Activated CD4-positive, alpha-beta T cell treated with anti-CD3 and anti-CD28 coated beads, Interleukin-10, Interleukin-2, amounts not matched to agents 100 ng/mL and 50 ng/mL, durations not matched to agents 16 hours and 8 hours (primary cell): ENCODE measurements at places on chromosomes 11 and 22.

DNA sequence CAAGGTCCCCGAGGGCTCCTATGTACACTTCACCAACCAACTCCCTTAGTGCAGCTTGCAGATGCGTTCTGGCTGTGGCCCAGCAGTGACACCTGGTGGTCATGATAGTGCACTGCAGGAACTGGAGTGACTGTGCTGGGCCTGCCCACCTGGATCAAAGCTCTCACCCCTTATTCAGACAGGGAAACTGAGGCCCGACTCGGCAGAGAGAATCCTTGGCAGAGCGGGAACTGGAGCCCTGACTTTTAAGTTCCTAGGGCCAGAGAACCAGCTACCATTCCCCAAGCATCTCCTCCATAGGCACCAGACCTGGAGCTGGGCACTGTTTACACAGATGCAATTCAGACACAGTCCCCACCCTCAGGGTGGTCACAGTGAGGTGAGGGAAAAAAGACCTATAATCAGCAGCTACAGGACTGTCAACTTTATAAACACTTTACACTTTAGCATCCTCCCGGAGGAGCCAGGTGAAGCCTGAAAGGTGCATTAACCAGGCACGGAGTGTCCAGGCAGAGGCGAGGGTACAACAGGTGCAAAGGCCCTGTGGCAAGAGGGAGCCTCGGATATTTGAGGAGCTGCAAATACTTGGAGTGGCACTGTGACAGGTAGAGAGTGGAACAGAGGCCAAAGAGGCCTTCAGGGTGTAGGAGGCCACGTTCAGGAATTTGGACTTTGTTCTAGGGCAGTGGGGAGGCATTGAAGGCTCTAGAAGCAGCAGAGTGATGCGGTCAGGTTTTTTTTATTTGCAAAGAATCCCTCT, 22.0 kb downstream of the RHBDD3 start:
- peak; percentile 76 for DNase-seq

GRCh38 chr11:66345316-66345649, 379 bp upstream of the BRMS1 start:
- no peak for DNase-seq

DNA sequence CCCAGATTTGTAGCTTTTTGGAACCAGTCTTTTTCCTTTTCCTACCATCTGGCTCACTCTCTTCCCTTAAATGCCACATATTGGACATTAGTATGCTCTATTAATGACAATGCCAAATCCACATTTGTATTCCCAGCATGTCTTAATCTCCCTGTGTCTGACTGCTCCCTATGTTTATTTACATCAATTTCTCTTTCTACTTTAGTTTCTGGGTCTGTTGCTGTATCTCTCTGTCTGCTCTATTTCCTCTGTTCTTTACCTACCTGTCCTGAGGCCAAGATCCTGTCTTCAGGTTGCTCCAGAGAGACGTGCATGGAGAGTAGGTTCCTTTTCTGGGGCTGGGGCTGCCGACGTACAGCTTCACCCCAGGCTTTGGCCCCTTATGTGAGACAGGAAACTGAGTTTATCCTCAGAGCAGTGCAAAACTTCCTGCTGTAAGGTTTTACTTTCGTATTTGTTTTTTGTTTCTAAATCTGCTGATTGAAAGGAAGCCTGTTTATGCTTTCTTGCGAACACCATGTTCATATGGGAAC, 25.6 kb downstream of the OR2AG2 start:
- peak; percentile 77 for DNase-seq

DNA sequence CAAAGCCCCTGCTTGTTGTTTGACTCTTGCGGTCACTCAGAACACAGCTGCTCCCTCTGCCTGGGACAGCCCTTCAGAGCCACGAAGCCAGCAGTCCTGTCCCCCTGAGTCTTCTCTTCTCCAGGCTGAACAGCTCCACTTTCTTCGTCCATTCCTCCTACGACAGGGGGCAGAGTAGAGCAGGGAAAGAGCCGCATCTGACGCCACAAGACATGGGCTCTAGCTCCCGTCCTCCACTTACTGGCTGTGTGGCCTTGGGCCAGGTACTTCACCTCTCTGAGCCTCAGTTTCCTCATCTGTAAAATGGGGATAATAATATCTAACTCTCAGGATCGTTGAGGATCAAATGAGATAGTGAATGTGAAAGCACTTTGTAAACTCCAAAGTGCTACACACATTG, 29.9 kb downstream of the CHRDL2 start:
- peak; percentile 11 for DNase-seq

GRCh38 chr22:44893731-44894080, 116.1 kb downstream of the PHF21B start:
- DNase-seq = no peak

DNA sequence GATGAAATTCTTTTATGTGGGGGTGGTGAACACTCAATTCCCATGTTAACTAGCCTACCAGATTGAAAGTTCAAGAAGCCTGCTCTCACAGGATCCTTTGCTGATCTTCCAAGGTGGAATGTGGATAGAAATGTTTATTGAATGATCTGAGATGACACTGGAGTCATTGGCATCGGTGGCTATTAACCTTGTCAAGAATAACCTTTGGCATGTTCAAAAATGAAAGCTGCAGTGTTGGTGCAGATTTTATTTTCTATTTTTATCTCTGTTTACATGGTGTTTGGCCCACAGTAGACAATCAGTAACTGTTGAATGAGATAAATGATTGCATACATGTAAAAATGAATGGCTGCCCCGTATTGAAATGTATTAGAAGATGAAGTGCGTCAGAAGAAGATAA, 19.0 kb downstream of the MCAM start:
- no peak for DNase-seq

GRCh38 chr11:58730507-58731089, 1.1 kb downstream of the GLYAT start:
- DNase-seq = no peak

DNA sequence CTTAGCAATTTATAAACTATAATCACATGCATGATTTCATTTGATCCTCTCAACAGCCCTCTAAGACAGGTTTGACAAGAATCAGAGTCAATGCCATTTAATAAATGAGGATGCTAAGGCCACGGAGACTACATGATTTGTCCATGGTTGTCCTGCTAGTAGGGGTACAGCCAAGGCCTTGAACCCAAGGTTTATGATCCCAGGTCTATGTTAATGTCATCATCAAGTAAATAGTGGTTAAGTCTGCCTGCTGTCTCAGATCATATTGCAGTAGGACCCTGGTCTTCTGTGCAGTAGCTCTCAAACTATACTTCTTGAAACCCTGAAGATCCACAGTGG, 17.7 kb upstream of the SYTL2 start:
- DNase-seq = no peak

- no peak for DNase-seq
Measured at GRCh38 chr11:81211050-81211449, 1522.6 kb downstream of the FAM181B start.

GRCh38 chr11:47332303-47332711, 20.2 kb downstream of the MYBPC3 start:
- DNase-seq = no peak

DNA sequence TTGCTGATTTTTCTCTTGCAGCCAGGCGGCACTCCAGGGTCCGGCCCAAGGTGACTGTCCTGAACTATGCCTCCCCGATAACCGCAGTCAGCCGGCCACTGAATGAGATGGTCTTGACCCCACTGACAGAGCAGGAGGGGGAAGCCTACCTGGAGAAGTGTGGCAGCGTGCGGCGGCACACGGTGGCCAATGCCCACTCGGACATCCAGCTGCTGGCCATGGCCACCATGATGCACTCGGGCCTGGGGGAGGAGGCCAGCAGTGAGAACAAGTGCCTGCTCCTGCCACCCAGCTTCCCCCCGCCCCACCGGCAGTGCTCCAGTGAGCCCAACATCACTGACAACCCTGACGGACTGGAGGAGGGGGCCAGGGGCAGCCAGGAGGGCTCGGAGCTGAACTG, 47.8 kb downstream of the TRAF6 start:
- DNase-seq = no peak

DNA sequence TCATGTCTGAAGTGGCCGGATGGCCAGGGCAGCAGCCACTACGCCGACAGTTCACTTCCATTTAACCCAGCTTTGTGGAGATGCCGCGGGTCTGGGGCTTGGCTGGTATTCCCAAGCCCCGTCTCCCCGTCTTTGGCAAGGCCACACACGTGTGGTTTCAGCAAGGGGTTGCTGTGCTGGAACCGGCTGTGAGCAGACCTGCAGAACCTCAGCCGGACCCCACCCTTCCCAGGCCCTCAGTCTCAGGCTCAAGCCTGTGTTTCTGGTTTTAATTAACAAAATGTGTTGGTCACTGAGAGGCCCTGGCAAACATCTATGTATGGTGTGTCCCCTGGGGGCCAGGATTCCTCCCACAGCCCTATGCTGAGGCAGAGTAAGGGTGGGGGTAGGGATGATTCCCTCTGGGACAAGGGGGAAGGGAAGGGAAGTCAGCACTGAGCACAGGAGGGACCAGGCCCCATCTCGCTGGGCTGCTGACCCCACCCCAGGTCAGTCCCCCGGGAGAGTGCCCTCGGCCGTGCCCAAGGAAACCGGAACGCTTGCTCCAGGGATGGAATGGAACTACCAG, 9.3 kb downstream of the OSBPL5 start:
- no peak for DNase-seq

DNA sequence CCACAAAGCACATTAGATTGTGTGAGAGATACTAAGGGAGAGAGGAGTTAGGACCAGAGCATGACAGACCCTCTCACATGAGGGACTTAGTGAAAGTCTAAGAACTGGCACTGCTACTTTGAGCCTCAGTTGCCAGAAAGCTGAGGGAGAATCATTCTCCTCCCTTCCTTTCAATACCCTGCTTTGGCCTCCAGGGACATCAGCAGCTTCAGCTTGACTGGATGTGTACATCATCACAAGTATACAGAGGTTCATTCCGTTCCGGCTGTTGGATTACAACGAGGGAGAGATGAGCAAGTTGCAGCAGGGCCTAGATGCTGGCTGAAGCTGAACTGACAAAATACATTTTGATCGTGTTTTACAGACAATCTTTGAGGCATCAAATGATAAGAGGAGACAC, 15.7 kb upstream of the ANO5 start:
- no peak for DNase-seq

DNA sequence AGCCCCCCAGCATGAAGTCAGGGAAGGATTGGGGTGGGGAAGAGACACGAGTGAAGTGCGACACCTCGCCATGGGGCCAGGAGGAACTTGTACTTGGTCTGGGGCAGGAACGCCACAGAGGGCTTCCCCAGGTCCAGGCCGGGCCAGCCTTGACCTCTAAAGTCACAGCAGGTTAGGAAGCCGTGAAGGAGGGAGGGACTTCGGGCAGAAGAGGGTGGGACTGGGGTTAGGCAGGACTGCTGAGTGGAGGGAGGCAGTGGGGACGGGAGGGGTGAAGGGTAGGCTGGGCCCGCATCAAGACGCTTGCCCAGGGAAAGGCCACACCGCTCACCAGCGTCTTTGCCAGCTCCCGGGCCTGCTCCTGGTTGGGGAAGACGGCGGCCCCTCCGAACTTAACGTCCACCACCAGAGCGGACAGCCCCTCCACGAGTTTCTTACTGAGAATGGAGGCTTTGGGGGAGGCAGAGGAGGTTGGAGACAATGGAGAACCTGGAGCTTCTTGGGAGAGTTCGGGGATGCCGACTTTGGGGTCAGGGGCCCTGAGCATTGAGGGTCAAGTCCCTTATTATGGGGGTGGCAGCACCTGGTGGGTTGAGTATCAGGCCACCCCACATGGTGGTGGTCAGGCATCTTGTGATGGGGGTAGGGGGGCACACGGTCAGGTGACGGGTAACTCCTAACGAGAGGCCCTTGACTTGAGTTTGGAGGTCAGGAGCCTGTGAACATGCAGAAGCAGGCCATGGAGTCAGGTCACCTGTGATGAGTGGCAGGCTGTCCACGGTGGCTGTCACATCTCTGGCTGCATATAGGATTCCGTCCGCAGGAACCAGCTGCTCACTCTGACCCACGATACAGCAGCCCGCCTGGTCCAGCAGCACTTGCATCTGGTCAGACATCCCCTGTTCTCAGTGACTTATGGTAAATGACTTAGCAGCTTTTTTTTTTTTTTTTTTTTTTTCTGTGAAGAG, 1.7 kb upstream of the SCO2 start:
- DNase-seq = peak; percentile 83

GRCh38 chr11:48129697-48130395, 86.8 kb upstream of the OR4B1 start:
- no peak for DNase-seq

GRCh38 chr11:102234779-102235439, 82.4 kb upstream of the BIRC3 start:
- DNase-seq = no peak

DNA sequence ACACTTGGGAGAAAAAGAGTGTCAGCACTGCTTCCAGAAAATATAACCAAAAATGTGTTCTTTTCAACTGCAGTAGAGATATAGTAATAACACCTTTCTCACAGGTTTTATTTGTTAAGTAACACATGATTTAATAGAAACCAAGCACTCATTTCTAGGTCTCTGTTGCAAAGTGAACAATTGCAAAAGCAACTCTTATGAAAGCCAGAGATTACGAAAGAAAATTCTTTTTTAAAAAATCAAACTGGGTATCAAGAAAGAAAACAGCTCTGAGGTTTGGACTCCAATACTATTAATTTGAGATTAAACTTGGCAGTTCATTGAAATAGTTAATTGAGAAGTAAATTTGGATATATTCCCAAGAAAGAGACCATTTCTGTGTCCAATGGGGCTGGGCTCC, 9.8 kb upstream of the XKR3 start:
- DNase-seq = no peak

DNA sequence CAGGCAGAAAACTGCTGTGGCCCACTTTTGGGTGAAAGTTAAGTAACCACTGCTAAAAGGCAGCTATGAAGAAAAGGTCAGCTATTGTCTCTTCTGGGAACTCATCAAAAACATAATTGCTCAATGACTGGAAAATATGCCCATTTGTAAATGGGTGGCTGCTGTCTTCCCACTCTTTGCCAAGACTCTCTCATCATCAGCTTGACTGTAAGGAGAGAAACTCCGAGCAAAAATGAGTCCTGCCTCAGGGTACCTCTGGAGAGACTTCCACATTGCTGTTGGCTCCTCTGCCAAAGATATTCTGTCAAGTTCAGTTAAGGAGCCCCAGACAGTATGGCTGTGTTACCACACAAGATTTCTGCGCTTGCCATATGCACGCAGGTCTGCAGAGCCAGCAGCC, 138.7 kb downstream of the BBOX1 start:
- DNase-seq = no peak

DNA sequence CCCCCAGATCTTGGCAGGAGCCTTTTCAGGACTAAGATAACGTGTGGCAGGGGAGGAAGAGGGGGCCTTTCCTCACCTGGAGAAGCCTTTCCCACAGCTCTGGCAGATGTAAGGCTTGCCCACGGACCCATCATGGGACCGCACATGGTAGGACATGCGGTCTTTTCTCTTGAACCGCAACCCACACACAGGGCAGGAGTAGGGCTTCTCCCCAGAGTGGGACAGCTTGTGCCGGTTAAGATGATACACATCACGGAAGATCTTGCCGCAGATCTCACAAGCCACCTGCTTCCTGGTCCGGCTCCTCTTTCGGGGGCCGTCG, 1.9 kb downstream of the PATZ1 start:
- no peak for DNase-seq

GRCh38 chr11:69603111-69603836, 37.7 kb upstream of the CCND1 start:
- DNase-seq = no peak

GRCh38 chr11:75475767-75476650, 43.0 kb upstream of the KLHL35 start:
- peak; percentile 71 for DNase-seq
